ENCODE measurements at places on chromosomes 5 and 9.

DNA sequence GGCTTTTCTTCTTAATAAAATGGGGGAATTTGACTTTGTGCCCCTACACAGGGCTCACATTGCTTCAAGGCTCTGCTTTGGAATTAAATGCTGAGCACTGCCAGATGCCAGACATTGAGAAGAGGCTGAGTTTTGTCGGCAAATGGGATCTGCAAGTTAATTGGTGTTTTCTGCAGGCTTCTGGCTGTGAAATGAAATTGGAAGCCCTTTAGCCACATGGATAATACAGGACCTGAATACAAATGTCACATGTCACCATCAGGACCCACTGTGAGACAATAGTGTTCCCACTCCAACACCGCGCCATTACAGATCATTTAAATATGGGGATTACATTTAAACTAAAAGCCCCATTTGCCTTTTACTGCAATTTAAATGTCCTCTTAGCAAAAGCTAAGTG lies 164.4 kb downstream of the ZSWIM6 start:
- peak; percentile 3 for DNase-seq

- DNase-seq = no peak
Observed at GRCh38 chr5:36396640-36397039, 94.9 kb upstream of the RANBP3L start.

DNA sequence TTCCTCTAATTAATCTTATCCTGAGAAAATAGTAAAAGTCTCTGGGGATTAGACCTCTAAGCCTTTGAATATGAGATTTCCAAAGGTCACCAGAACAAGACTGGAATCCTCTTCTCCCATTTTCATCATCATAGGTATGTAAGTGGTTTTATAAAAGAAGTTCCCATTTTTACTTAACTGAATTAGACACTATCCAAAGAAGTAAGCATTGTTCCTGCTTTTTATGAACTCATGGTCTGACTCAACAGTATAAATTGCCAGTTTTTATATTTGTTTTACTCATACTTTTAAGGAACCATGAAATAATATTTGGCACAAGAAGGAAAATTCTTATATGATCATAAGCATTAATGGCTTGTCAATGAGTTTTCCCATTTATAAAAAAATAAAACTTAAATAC lies 167.1 kb upstream of the ADRA1B start:
- DNase-seq = peak; percentile 11

GRCh38 chr5:120808135-120808534 lies 344.0 kb downstream of the PRR16 start:
- DNase-seq = no peak

- DNase-seq = no peak
Observed at GRCh38 chr9:12933957-12934356, 159.1 kb downstream of the LURAP1L start.

DNA sequence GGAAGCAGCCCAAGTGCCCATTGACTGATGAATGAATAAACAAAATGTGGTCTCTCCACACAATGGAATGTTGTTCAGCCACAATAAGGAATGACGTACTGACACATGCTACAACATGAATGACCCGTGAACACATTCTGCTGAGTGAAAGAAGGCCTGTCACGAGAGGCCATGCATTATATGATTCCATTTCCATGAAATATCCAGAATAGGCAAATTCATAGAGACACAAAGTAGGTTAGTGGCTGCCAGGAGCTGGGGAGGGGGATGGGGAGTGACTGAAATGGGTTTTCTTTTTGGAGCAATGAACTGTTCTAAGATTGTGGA lies 41.4 kb downstream of the BICD2 start:
- no peak for DNase-seq

GRCh38 chr5:172361566-172362238 lies 78.1 kb upstream of the UBTD2 start:
- no peak for DNase-seq

DNA sequence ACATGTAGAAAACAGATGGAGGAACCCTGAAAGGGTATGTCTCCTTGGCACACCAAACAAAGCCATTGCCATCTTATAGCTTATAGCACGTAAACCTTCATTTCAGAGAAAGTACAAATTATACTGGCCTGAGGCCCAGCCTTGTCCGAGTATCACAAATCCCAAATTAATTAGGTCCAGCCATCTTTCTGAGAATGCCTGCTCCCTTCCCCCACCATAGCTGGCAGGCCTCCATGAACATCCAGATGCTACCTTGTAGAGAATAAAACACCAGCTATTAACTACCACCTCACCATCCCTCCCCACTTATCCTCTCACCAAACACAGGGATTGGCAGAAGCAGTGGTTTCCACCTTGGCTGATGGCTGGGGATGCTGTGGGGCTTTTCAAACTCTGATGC lies 224.0 kb downstream of the SPOCK1 start:
- DNase-seq = no peak

GRCh38 chr5:42250-42649 lies 49.7 kb upstream of the PLEKHG4B start:
- no peak for DNase-seq

GRCh38 chr9:129175515-129175824 lies 2.6 kb downstream of the IER5L start:
- no peak for DNase-seq

DNA sequence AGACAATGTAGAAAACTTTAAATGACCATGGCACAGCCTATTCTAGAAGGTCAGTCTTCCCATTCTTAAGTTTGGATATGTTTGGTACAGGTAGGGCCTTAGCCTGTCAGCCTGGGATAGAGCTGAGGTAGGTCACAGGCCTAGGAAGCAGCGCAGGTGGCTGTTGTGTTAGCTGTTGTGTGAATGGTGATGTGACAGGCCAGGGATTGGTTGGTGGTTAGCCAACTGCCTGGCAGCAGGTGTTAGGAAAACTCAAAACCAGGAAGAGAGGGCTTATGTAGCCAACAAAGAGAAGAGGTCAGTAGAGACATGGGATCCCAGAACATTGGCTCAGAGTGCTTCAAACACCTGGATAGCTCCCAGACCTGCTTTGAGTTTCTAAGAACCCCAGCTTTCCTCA lies 84.2 kb downstream of the FBXO38 start:
- no peak for DNase-seq

GRCh38 chr9:21015129-21015815 lies 16.2 kb downstream of the HACD4 start:
- no peak for DNase-seq

DNA sequence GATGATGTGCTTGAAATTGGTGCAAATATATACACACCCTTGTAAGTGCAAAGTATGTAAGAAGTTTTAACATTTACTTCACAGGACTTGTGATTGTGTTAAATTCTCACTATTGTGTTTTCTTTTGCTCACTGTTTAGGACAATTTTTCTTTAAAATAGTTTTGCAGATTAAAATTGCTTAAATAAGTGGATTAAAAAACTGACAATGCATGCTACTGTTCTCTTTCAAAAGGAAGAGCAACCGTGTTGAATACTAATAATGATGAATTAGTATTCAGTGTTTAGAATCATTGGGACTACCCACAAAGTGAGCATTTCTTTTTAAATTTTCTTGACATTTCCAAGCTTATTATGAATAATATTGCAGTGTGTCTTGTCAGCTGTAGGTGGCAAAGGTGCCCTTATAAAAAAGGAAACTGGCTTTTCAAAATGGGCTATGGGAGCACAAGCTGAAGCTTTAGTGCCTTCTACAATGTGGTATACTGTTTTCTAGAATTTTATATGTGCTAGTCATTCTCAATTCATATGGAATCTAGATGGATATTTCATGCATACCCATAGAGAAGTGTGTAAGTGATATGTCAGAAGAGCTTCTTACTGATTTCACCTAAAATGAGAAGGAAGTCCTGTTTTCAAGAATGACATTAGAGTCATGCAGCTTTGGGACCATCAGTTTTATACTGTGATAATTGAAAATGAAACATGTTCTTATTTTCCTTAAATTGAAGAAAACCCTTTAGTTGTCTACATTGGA lies 35.4 kb downstream of the SREK1 start:
- DNase-seq = no peak

DNA sequence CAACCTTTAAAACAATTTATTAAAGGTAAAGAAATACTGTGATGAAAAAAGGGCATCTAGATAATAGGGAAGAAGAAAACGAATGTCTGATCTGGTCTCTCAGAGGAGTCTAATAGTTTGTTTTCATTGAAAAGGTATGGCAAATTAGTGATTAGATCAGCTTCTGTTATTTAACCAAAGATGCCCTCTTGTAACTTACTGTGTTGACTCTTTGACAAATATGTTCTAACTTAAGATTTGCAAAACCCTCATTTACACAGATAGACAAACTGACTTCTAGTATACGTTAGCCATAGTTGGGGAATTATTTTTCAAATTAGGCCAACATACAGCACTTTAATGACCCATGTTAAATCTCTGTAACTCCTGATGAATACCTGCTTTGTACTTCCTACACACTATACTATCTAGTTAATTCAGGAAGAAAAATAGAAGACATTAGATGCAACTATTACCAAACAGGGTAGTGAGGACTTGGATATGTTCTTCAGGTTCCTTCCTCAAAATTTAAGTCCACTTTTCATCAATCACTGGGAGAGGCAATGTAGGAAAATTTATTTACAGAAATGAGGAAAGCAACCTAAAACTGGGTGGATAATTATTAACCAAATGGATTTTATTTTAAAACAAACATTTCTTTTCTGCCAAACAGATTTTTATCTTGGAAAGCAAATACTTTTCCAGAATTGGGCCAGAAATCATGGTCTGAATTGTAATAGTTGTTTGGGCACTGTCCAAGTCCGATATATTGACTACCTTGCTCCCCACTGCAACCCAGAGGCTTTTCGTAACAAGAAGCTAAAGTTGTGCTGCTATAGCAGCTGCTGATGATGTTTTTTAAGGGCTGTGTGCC lies 66.4 kb upstream of the PPP2R2B start:
- no peak for DNase-seq

- no peak for DNase-seq
Observed at GRCh38 chr5:81080809-81081460, 120.8 kb downstream of the RASGRF2 start.

DNA sequence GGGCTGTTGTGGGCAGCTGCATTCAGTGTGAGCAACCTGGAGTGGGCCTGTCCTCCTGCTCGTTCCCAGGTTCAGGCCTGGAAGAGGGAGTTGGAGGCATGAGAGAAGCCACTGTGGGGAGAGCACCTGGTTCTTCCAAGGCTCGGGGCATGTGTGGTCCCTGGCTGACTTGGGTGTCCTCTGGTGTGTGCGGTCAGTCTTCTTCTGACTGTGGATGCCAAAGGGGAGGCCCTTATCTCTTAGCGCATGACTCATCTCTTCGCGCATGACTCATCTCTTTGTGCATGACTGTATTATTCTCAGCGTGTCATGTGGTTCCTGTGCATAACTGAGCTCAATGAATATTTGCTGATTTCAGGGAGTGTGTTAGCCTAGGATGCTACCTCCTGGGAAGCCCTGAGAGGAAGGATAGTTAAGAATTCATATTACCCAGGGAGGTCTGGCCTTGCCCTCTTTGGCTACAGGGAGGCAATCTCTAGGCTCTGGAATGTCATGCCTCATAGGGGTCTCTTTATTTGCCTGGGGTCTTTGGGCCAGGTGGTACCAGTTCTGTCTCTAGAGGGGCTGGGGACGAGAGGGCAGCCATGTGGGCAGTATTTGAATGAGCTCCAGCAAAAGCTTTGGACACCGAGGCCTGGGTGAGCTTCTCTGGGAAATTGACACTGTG lies 188.7 kb downstream of the HSPA4 start:
- DNase-seq = no peak

GRCh38 chr9:75432386-75432785 lies 344.1 kb downstream of the OSTF1 start:
- no peak for DNase-seq

Data from muscle of back (tissue), 13 donors.